ENCODE measurements at places on chromosomes 7 and 10.

DNA sequence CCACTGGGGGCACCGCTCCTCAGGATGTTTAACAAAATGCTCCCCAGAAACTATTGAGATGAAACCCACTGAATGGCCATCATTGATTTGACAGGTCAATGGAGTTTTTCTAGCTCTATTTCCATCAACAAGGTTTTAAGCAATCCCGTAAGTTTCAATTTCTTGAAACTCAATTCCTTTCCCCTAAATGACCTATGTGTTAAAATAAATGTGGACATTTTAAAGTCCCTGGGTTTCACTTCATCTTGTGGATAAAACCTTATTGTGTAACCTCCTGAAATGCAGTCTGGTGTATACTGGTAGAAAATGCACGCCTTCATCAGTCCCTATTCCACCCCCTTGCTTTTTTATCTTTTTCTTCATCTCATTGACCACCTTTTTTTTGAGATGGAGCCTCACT is 8.9 kb upstream of the C7orf33 start:
- DNase-seq: no peak

- no peak for DNase-seq
Measured at GRCh38 chr7:154867068-154867467, 135.9 kb downstream of the PAXIP1 start.

GRCh38 chr10:132540456-132540855 is 2.9 kb downstream of the INPP5A start:
- no peak for DNase-seq

DNA sequence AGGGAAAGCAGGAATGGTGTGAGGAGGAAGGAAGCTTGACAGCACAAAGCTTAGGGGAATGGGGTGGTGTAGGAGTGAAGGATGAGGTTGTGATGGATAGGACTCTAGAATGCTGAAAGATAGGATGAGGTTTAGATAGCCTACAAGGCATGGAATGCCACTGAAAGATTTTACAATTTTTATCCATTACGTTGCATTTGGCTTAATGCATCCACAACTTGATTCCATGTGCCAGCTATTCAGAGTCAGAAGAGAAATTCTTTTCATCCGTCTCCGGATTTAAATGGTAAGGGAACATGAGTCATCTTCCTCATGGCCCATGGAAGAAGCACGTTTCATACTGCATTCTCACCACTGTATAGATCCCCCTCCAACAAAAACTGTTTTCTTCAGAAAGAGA is 212.4 kb upstream of the BMPER start:
- no peak for DNase-seq

- DNase-seq: no peak
Measured at GRCh38 chr7:121529003-121529402, 132.9 kb upstream of the FAM3C start.

DNA sequence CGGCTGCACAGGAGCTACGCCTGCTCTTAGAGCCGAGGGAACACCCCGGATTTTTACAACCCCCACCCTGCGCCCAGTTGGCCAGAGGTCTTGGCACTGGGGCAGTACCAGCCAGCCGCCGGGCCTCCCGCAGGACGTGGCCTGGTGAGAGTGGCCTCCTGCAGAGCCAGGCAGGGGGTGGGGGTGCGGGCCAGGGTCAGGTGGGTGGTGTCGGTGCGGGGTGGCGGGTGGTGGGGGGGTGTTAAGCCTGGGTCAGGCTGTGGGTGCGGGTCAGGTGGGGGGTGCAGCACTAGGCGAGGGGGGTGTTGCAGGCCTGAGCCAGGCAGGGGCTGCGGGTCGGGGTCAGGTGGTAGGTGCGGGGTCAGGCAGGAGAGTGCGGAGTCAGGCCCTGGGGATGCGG is 647 bp downstream of the ECHS1 start:
- no peak for DNase-seq

DNA sequence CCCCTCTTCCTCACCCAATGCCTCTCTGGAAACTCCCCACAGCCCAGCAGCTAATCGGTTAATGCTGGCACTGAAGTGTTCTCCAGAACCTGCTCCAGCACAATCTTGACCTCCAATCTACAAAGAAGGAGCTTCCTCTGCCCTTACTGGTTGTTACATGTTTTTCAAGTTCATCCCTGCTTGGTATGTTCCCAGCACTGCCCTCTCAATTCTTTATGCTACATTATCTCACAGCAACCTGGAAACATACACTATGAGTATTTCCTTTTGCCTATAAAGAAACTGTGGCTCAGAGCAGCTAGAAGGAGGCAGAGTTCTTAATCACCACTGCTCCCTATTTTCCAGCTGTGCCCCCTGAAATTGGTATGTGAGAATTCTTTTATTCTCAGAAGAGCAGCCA is 84.1 kb upstream of the KMT2E start:
- no peak for DNase-seq
